ENCODE measurements at places on chromosomes 3 and 15.

- no peak for DNase-seq
Measured at GRCh38 chr3:158140396-158140795, 30.5 kb downstream of the RSRC1 start.

GRCh38 chr15:91584895-91585294 is 268.6 kb upstream of the SLCO3A1 start:
- no peak for DNase-seq

DNA sequence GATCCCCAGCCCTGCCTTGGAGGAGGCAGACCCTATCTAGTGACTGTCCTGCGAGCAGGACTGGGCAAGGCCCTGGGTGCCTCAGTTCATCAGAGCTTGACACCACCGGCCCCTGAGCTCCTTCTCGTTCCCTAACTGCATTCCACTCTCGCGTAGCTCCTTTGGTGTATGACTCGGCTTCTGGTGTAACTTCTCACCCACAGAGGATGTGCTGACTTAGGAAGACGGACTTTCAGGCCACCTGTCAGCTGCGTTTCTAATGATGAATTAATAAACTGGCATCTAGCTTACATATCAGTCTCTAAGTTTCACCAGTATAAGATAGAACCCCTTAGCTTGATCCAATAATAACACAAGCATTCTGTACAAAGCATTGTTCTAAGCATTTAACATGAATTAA is 17.5 kb downstream of the ABCF3 start:
- DNase-seq = no peak

DNA sequence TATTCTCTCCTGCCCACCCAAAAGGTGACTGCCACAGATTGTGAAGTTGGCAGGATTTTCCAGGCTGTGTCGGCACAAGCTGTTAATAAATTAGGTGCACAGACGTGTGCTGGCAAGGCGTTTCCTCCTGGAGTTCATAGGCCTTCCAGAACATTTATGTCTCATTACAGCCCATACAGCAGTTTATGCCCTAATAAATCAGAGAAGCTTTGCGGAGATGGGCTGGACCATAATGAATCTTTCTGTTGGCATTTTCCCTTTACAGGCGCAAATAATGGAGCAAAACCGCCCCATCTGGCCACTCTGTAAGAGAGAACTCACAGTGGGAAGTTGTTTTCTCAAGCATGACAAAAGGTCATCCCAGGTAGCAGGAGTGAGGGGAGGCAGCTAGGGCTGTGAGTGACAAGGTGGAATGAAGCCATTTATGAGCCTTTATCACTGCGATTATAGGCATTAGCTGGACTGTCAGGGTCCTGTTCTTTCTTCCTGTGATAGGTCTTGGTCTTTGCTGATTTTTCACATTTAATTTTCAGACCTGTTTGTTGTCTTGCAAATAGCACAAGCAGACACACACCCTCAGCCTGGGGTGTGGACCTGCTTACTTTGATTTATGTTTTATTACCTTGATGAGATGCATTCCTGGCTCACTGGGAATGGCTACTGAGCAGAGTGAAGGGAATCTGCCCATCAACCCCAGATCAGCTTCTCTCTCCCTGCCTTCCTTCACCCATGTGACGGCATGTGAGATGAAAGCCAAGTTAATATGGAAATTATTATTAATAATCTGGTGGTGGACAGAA is 257.5 kb downstream of the LRTM1 start:
- no peak for DNase-seq

- peak; percentile 46 for DNase-seq
Measured at GRCh38 chr3:43477600-43477999, 144.2 kb downstream of the ANO10 start.

DNA sequence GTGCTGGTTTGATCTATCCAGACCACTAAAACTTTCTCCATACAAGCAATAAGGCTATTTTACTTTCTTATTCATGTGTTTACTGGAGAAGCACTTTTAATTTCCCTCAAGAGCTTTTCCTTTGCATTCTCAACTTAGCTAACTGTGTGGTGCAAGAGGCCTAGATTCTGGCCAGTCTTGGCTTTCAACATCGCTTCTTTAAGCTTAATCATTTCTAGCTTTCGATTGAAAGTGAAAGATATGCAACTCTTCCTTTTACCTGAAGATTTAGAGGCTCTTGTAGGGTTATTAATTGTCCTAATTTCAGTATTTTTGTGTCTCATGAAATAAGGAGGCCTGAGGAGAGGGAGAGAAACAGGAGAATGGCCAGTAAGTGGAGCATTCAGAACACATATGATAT is 234.8 kb upstream of the GADL1 start:
- DNase-seq = no peak

- DNase-seq = no peak
Measured at GRCh38 chr3:156180077-156180476, 59.7 kb downstream of the KCNAB1 start.

- DNase-seq = no peak
Measured at GRCh38 chr3:136576279-136577009, 175.7 kb downstream of the STAG1 start.

DNA sequence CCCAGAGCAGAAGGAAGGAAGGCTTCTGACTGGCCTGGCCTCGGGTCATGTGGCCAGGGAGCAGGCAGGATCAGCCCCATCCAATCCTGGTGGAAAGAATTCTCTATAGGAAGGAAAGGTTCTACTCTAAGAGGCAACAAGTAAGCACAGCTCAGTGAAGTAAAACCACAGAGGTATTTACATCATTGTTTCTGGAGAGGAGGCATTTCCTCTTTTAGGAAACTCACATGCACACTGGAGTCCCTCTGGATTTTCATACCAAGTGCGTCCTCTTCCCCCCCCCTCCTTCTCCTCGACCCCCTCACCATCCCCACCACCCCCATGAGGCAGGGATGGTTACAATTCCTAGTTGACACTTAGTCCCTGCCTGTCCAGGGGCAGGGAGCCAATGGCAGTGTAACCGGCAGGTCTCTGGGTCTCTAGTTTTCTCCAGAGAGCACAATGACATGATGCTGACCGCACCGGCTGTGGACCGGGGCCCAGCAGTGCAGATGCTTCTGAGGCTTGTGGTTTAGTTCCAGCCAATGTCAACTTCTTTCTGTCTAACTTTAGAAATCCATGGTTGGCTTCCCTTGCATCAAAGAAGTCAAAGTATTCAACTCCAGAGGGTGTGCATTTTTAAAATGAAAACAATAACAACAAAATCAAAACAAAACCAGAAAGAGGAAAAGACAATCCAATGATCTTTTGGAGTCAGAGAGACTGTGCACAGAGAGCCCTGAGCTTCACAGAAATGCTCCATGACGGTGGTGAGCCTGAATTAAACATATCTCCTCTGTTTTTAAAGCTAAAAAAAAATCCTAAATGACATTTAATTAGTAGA is 230.3 kb upstream of the TLE3 start:
- no peak for DNase-seq

DNA sequence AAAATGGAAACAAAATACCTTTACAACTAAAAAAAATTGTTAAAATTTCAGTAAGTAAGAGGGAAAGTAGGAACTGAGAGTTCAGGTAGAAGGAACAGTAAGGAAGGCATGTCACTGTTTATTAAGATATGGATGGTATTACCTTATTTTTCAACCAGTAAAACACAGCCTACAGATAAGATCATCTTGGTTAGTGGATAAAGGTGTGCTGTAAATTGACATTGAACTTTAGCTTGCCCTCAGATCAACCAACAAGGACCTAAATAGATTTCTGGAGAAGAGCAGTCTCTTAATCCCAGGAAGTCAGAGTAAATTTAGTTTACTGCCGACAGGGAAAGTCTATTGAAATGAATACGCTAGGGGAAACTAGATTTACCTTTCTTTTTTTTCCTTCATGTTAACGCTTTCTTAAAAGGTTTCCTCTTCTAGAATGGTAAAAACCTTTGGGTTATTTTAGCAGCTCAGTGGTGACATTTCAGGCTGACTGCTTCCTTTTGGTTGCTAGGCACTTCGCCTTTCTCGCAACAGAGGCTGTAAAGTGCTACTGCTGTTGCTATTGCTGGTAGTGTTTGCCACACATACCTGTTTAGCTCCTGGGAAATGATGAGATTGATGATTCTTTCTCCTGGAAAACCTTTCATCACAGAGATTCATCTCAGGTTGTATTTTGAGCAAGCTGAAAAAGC is 12.9 kb downstream of the DZIP3 start:
- no peak for DNase-seq

- DNase-seq = no peak
Measured at GRCh38 chr15:41936155-41936554, 36.2 kb downstream of the EHD4 start.

DNA sequence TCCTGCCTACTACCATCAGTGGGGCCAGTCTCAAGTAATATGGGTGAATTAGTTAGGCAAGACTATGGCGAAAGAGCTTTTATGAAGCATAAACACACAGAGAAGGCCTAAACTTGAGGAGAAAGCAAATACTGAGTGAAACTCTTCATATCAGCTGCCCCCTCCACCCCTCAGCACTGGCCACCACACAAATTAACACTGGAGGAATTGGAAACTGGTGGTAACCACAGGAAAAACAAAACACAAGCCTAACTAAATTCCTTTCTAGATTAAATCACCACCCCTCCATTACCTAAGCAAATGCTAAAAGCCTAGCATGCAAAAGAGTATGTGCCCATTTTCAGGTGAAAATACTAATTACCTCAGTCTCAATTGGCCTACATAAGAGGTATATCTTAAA is 774.7 kb upstream of the NECTIN3 start:
- DNase-seq = no peak

DNA sequence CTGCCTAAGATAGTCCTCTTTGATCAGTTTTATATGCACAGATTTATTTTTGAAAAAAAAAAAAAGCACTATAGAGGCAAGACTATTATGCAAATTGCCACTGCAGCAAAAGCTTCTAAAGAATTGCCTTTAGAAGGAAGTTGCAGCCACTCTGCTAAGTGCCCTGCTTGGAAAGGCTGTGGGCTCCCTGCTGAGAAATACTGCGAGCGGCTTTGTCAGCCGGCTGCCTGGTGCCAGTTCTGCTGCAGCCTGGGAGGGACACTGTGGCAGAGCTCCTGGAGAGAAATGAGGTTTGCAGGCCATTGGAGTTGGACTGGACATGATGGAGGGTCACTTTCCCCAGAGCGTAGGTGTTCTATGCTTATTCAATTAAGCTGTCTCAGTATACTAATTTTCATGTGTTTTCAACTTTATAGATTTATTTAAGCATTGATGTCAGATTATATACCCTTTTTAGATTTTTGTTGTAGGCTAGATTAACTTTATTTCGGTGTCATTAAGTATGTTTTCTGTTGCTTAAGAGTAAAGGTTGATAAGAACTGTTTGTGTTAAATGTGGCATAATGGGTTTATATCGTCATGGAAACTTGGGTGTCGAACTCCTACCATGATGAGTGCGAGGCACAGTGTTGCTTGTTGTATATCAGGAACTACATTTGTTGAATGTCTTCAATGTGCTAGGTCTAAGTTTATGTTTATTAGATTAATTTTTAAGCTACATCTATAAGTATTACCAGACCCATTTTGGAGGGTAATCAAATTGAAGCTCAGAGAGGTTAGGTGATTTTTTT is 6.6 kb downstream of the MAP2K5 start:
- no peak for DNase-seq

GRCh38 chr15:87354661-87355410 is 901.7 kb downstream of the NTRK3 start:
- DNase-seq = no peak

DNA sequence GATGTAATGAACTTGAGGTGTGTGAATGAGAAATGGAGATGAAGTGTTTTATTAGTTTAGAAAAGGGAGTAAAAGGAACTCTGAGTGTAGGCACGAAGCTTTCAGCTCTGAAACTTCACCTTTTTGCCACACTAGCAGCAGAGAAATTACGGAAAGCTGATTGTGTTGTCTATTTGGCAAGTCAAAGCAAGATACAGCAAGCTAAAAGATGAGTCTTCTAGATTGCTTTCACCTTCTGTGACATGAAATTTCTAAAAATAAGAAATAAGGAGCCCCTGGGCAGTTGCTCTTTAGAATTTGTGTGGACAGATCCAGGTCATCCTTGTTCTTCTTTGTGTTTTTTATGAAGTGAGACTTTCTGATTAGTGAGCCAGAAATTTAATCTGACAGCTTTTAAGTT is 143.4 kb downstream of the FNDC3B start:
- no peak for DNase-seq

- DNase-seq = no peak
Measured at GRCh38 chr15:66101715-66102395, 151.7 kb downstream of the MEGF11 start.

- DNase-seq = no peak
Measured at GRCh38 chr3:13662238-13662847, 113.4 kb downstream of the FBLN2 start.

- DNase-seq = no peak
Measured at GRCh38 chr3:67529337-67529736, 125.1 kb downstream of the SUCLG2 start.

- DNase-seq = no peak
Measured at GRCh38 chr15:48006031-48006511, 114.7 kb upstream of the SLC24A5 start.

- no peak for DNase-seq
Measured at GRCh38 chr3:113266738-113267137, 55.4 kb downstream of the BOC start.

DNA sequence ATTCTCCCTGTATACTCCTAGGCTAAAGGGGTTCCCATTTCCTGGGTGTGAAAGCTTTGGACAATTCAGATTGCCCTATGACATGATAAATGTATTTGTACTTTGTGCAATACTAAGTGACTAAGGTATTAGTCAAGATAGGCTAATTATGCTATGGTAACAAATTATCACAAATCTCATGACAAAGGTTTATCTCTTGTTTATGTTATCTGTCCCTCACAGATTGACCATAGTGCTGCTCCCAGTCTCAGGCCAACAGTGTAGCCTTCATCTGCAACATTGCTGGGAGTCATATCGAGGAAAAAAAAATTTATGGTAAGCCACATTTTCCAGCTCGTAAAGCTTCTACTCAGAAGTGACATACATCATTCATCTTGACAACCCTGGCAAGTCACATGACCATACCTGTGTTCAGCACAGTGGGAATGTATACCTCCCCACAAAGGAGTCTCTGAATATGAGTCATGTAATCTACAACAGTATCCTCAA is 346.2 kb downstream of the IGSF11 start:
- DNase-seq = no peak

- no peak for DNase-seq
Measured at GRCh38 chr15:68295014-68295805, 17.7 kb downstream of the FEM1B start.

GRCh38 chr3:128179484-128179819 is 26.2 kb downstream of the EEFSEC start:
- no peak for DNase-seq

GRCh38 chr3:52715714-52716305 is 9.9 kb downstream of the SPCS1 start:
- DNase-seq = no peak

All from activated T-helper 1 cell treated with Interleukin-2 at 50 U/mL for 16 hours (primary cell).